ENCODE measurements at places on chromosomes 16 and 17.
A peak's percentile ranks its signal among the peaks of the same experiment; 100 is the strongest.

- no peak for DNase-seq
Observed at GRCh38 chr17:21199311-21199710, 14.7 kb downstream of the TMEM11 start.

DNA sequence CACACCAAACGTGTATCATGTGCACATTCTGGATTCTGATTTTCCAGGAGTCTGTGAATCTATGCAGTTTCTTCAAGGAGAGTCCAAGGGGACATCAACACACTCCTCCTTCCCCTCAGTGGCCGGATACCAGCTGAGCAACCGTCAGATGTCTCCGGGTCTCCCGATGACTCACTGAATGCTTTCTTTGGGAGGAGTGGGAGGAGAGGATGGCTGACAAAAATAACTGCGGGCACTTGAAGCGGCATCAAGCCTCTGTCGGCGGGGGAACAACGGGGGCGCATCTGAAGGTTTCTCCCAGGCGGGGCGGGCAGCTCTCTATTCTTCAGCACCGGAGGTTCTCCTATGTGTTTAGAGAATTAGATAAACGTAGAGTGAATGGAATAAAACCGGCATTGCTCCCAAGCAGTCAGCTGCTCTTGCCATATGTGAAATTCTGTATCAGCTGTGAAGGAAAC lies 24.6 kb upstream of the LRRC75A start:
- no peak for DNase-seq

GRCh38 chr17:35089586-35090296 lies 26.2 kb upstream of the RFFL start:
- DNase-seq = peak; percentile 43

DNA sequence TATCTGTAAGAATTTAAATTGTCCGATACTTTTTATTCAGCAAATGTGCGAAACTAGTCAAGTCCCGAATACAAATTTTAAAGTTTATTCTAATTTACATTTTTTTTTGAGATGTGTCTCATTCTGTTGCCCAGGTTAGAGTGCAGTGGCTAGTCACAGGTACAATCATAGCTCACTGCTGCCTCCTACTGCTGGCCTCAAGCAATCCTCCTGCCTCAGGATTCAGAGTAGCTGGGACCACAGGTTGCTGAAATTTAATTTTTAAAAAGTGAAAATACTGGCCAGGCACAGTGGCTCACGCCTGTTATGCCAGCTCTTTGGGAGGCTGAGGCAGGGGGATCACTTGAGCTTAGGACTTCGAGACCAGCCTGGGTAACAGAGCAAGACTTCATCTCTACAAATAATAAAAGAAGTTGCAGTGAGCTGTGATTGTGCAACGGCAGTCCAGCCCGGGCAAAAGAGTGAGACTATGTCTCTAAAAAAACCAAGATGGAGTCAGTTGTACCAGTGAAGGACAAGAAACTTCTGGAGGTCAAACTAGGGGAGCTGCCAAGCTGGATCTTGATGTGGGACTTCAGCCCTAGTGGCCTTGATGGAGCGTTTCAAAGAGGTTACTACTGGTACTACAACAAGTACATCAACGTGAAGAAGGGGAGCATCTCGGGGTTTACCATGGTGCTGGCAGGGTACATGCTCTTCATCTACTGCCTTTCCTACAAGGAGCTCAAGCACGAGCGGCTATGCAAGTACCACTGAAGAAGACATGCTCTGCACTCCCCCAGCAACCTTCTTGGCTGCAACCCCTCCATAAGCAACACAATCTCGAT lies 5.6 kb downstream of the POLG2 start:
- DNase-seq = peak; percentile 61

DNA sequence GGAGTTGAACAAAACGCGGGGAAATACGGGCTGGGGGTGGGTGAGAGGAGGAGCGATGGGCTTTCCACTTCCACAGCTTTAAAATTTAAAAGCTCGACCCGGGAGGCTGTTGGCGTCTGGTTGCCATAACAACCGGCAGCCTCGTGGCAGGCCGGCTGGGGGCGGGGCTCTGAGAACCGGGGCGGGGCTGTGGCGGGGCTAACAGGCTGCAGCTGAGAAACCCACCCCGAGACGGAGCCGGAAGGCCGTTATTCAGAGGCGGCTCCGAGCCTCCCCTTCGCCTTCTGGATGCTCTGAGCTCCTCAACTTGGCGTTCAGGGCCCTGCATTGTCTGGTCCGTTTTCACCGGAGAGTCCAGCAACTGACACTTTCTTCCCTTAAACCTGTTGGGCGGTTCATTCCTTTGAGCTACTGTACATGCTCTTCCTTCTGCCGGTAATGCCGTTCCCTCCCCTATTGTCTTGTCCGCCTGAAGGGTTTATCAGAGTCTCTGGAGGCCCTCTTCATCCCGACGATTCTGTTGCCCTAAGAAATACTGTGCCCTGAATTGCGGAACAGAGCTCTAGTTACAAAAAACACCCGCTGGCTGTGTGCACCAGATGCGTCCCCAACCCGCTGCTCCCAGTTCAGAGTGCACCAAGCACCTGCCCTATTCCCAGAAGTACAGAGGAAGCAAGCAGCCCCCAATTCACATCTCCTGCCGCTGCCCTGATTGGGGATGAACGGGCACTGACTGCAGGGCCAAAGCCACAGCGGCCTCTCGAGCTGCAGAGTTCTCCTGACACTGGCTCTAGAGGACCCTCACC lies 596 bp downstream of the DNAAF8 start:
- peak; percentile 92 for DNase-seq

GRCh38 chr16:16996827-16997226 lies 473.9 kb downstream of the XYLT1 start:
- DNase-seq = no peak

- peak; percentile 17 for DNase-seq
Observed at GRCh38 chr16:19717314-19717713, 713 bp downstream of the KNOP1 start.

- no peak for DNase-seq
Observed at GRCh38 chr17:1454541-1454940, 1.5 kb downstream of the CRK start.

GRCh38 chr16:62709794-62710193 lies 673.6 kb upstream of the CDH8 start:
- DNase-seq = no peak

DNA sequence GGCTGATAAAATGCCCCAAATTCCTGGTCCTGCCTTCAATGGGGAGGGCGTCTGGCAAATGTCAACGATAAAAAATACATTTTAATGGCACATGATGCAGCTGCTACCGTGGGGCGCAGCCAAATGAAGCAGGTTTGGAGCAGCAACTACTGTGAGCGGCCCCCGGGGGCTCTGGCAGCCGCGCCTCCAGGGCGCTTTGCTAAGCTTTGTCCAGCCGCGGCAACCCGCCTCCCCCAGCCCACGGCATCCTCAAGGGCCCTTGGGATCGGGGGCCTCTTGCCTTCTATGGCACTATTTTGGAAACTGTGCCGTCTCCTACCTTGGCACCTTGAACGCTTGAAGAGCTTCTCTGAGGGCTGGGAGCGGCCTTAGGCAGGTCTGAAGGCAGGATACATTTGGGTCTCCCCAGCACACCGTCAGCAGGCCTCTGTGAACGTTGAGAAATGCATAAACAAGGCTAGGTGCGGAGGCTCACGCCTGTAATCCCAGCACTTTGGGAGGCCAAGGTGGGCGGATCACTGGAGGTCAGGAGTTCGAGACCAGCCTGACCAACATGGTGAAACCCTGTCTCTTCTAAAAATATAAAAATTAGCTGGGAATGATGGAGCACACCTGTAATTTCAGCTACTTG lies 25.1 kb downstream of the TBX4 start:
- DNase-seq = no peak

- DNase-seq = no peak
Observed at GRCh38 chr17:68179926-68180285, 67.9 kb upstream of the AMZ2 start.

- no peak for DNase-seq
Observed at GRCh38 chr16:50208460-50208931, 55.4 kb downstream of the TENT4B start.

GRCh38 chr16:48617711-48618148 lies 7.8 kb upstream of the N4BP1 start:
- DNase-seq = no peak

GRCh38 chr17:66746736-66747135 lies 88.2 kb upstream of the CACNG5 start:
- DNase-seq = no peak

- no peak for DNase-seq
Observed at GRCh38 chr17:65677932-65678331, 116.5 kb upstream of the AXIN2 start.

- DNase-seq = no peak
Observed at GRCh38 chr17:48439875-48440505, 10.0 kb upstream of the SKAP1 start.

DNA sequence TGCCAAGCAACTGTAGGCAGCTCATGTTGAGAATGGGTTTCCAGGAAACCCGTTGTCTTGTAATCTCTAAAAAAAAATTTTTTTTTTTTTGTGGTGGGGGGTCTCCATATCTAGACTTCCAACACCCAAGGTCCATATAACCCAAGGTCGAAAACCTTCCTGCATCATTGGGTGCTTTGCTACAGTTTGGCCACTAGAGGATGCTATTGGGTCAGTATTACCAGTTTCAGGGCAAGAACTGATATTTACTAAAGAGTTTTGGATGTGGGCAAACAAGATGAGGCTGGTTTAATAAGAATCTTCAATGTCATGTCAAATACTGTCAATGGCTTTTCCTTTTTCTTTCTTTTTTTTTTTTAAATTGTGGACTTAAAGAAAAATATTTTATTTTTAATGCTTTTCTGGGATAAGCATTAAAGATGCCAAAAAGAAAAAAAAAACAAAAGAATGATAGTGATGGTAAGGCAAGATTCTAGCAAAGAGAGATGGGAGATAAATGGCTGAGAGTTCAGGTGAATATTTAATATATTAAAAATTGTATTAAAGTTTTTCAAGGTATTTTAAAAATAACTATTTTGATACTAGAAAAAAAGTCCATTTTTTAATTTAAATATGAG lies 62.2 kb downstream of the DHRS7C start:
- DNase-seq = peak; percentile 58

- no peak for DNase-seq
Observed at GRCh38 chr17:82239926-82240505, 11.2 kb downstream of the SLC16A3 start.

DNA sequence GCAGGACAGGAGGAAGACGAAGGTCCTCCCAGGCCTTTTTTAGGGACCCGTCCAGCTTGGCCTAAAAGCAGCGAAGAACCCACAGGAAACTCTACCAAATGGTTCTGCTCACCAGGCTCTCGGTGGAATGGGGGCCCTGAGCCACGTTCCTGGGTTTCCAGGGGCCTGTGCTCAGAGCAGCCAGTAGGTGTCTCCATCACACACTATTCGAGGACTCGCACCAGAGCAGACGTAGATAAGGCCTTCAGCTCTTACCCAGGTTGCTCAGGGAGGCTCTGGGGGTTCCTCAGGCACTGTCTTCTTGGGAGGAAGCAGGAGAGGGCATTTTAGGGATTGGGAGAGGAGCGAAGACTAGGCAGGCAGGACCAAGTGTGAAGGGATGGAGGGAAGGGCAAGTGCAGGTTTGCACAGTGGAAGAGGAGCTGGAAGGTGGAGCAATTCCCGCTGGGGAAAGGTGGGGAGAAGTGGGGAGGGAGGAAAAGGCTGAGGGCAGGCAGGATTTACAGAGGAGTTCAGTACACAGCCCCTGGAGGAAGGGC lies 157.1 kb downstream of the RGS9 start:
- DNase-seq = peak; percentile 55

GRCh38 chr16:10684511-10685151 lies 10.1 kb downstream of the TEKT5 start:
- no peak for DNase-seq

- no peak for DNase-seq
Observed at GRCh38 chr17:2933606-2934005, 129.8 kb downstream of the OR1D5 start.

- DNase-seq = no peak
Observed at GRCh38 chr17:70987867-70988340, 818.6 kb downstream of the KCNJ2 start.

GRCh38 chr16:66360624-66361324 lies 5.7 kb upstream of the CDH5 start:
- no peak for DNase-seq

DNA sequence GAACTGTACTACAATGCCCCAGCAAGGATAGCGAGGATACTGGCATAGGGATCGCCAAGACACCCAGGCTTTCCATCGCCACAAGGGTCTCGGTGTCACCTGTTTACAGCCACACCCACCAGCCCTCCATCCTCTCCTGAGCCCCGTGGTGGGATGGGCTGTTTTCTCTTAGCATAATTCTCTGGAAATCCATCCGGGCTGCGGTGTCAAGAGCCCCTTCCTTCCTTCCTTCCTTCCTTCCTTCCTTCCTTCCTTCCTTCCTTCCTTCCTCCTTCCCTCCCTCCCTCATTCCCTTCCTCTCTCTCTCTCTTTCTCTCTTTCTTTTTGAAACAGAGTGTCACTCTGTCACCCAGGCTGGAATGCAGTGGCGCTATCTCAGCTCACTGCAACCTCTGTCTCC lies 36.0 kb upstream of the BAHCC1 start:
- DNase-seq = no peak

- no peak for DNase-seq
Observed at GRCh38 chr17:48016112-48016511, 21.5 kb downstream of the COPZ2 start.

DNA sequence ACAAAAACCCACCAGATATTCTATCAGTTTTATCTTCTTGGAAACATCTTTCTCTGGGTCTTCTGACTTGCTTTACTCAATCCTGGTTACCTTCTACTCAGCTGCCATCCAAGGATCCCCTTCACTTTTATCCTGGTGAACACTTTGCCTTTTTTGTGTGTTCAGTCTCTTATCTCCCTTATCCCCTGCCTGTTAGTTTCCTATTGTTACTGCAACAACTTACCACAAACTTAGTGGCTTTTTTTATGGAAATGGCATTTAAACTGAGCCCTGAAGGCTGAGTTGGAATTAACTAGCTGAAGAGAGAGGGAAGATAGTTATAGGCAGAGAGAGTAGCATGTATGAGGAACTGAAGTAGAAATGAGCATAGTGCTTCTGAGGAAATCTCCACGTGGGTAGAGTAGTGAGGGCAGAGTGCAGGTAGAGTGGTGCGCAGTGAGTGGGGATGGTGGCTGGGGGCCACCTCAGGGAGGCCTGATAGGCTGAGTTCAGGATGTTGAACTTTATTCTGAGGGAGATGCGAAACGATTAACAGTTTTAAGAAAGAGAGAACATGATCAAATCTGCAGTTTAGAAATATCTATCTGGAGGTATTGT lies 26.3 kb downstream of the TANGO6 start:
- no peak for DNase-seq

DNA sequence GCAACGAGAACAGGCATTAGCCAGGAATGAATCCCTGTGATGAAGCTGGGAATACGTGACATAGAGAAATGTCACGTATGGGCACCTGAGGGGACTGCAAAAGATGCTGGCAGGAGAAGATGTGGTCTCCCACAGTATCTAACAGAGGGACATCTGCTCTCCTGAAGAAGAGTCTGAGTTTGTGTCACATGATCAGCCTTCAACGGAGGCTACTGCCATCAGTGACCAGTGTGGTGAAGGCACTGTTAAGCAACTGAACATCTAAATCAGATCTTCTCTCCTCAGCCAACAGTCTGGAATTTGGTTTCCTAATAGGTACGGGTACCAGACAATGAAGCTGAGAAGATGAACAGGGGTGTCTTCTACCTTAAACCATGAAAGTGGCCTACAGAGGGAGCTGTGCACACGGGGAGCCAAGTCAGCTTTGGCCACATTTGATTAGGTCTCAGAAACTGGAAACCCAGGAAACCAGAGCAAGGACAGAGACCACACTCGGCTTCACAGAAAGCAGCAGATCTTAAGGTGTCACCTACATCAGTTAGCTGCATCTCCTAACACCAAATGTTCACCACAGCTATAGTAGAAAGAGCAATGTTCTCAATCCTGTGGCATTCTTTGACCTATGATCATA lies 41.8 kb downstream of the BRD7 start:
- peak; percentile 86 for DNase-seq
